ENCODE measurements at places on chromosomes 16 and 17. TPM values are rescaled to one million over a fixed set of nuclear protein-coding genes. Genes with fewer than 3 reads are reported as not detected.

Gene INCA1
- 0.42 TPM for total RNA-seq

GRCh38 chr16:2751577-2752034 is 832 bp upstream of the SRRM2 start:
- DNase-seq = peak; percentile 97

Gene PPP1R27
- total RNA-seq = not detected

- no peak for DNase-seq
These were observed 78.5 kb downstream of the TUBD1 start for GRCh38 chr17:59814276-59814675.

DNA sequence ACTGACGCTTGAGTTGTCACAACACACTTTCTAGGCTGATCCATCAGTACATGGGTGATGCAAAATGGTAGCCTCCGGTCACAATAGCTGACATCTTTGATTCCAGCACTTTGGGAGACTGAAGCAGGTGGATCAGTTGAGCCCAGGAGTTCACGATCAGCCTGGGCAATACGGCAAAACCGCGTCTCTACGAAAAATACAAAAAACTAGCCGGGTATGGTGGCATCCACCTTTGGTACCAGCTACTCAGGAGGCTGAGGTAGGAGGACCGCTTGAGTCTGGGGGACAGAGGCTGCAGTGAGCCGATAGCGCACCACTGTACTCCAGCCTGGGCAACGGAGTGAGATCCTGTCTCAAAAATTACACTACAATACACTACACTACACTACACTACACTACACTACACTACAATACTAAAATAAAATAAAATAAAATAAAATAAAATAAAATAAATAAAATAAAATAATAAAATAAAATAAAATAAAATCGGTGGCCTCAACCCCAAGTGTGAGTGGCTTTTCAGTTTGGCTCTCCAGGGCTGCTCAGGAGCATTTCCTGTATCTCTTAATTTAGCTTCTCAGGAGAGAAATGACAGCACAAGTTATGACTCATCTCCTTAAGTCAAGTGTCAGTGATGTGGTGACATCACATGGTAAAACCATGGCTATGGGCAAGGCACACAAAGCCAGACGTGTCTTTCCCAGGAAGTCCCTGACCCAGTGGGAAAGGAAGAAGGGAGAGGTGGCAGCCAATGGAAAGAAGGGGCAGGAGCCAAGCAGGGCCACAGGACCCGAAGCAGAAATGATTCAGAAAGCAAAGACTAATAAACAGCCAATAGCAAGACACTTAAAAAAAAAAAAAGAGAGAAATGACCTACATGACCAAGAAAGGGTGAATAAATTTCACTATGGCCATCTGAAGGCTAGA is 75.3 kb upstream of the TBC1D3K start:
- DNase-seq = no peak

- no peak for DNase-seq
These were observed 221.3 kb upstream of the KCNJ16 start for GRCh38 chr17:69853541-69854224.

- no peak for DNase-seq
These were observed 6.2 kb downstream of the ACSM5 start for GRCh38 chr16:20415541-20415940.

Gene CDT1
- 120 TPM for total RNA-seq

Gene CSNK2A2
- 37.2 TPM for total RNA-seq

Gene ASPHD1
- 24.6 TPM for total RNA-seq

DNA sequence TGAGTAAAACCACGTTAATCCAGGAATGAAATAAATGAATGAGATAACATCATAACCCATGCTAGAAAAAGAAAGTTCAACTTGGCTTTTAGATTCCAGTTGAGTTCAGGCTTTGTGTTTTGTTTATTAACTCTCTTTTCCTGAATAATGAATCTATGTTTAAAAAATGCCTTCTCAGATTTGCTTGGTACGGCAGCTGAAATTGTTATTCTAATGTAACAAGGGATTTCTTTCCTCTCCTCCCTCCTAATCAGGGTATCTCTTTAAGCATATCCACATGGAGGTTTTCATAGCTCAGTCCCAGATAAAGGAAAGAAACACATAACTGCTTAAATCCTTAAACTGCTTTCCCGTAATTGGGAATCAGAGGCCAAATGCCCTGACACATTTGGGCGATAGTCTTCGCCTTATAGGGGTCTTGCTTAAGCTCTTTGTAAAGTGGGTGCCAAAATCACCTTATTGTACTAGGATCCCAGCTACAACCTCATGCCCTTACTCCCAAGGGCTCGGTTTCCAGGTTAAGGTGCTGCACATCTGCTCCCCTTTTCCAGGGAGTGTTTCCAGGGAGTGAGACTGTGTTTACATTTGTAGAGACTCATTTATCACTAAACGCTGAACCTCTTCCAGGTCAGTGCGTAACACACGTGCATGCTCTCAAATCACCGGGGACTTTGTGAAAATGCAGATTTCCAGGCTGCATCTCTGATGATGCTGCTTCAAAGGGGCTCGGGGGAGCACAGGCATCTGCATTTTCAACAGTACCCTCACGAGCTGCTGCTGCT is 142.8 kb upstream of the FOXF1 start:
- no peak for DNase-seq

DNA sequence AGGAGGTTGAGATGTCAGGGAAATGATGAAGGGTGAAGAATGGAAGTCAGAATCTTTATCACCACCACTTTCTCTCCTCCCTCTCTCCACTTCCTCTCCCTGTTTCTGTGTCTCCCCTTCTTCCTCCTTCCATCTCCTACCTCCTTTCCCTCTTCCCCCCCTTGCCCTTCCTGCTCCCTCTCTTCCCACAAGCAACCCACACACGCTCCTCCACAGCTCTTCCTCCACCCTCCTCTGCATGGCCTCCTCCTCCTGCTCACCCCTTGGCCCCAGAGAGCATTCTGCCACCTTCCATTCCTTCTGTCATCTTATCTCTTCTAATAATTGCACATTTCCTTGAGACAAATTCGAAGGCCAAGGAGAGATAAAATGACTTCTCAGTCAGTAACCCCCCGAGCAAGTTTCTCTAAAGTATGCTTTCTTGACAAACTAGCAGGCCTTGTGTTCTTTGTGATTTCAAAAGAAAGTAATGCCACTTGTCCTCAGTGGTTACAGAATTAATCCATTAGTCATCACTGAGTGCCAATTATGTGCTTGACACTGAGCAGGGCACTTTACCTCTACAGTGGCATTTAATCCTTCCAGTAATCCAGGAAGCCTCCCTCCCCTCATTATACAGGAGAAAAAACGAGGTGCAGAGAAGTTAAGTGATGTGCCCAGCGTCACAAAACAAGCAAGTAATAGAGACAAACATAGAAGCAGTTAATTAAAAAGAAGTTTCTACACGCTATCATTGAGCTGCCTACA is 72.3 kb upstream of the CCL1 start:
- DNase-seq = no peak

DNA sequence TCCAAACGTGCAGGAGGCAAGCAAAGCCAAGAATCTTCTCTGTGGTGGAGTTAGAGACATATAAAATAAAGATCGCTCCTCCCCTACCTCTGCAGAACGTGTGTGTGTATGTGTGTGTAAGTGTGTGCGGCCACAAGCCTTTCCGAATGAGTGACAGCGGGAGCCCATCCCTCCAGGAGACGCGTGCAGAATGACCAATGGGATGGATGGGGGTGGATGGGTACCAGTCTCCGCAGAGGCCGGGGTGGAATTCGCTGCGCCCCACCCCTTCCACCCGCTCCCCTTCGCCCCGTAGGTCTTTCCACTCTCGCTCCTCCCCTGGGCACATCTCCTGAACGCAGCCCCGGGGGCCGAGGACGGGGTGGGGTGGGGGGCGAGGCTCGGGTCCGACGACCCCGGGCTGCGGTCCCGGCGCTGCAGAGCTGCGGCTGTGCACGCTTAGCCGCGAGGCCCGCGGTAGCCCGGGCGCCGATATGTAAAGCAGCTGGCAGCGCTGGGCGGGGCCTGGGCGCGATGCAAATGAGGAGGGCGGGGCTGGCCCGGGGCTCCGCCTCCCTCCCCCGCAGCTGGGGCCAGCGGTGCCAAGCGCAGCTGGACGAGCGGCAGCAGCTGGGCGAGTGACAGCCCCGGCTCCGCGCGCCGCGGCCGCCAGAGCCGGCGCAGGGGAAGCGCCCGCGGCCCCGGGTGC is at the start of gene PRKCB:
TSS of gene PRKCB (plus strand) at position 594 of the 688 bp plus-strand sequence.
- DNase-seq = peak; percentile 97

DNA sequence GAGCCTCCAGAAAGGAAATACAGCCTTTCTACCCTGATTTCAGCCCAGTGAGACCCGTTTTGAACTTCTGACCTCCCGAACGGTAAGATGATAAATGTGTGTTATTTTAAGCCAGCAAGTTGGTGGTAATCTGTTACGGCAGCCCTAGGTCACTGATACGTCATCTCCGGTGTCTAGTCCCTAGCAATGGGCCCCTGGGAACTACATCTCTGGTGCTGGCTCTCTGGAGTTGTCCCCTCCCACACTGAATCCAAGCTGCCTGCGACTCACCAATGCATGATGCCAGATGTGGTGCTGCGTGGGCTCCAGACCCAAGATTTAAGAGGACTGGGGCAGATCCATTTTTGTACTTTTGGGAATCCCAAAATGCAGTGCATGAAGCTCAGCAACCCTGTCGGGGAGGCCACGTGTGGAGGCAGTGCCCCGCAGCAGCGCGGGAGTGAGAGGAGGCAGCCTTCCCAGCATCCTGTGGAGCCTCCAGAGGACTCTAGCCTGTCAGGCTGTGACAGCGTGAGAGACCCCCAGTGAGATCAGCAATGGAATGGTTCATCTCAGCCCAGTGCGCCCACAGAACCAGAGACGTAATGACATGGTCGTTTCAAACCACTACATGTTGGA is 43.6 kb upstream of the USP7 start:
- peak; percentile 10 for DNase-seq

DNA sequence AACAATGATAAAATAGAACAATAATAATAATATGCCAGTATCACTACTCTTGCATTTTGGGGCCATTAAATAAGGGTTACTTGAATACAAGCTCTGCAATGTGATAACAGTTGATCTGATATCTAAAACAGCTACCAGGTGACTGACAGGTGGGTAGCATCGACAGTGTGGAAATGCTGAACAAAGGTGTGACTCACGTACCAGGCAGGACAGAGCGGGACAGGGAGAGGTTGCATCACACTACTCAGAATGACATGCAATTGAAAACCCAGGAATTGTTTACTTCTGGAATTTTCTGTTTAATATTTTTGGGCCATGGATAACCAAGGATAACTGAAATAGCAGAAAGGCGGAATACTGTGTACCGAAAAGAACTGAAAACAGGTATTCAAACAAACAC is 15.8 kb upstream of the ZNF19 start:
- DNase-seq = no peak

Gene FOXN1
- not detected for total RNA-seq

GRCh38 chr16:84341528-84342295 is 26.6 kb upstream of the ATP2C2 start:
- no peak for DNase-seq

Gene METTL16
- 31.6 TPM for total RNA-seq

Gene TP53TG3
- total RNA-seq = not detected

Gene AFMID
- total RNA-seq = 36.4 TPM

- DNase-seq = peak; percentile 93
These were observed at the start of gene CNTNAP1 for GRCh38 chr17:42681976-42682721. Gene CNTNAP1, plus strand, starts transcription at chr17:42682531. Its CDS starts 299 bp downstream, at chr17:42682830.

- peak; percentile 65 for DNase-seq
These were observed 115.0 kb downstream of the MGAT5B start for GRCh38 chr17:76983075-76983775.

- no peak for DNase-seq
These were observed 26.6 kb upstream of the NLRP1 start for GRCh38 chr17:5610956-5611355.

Gene NECAB2
- total RNA-seq = 1.2 TPM

Gene HASPIN
- total RNA-seq = 39.1 TPM

DNA sequence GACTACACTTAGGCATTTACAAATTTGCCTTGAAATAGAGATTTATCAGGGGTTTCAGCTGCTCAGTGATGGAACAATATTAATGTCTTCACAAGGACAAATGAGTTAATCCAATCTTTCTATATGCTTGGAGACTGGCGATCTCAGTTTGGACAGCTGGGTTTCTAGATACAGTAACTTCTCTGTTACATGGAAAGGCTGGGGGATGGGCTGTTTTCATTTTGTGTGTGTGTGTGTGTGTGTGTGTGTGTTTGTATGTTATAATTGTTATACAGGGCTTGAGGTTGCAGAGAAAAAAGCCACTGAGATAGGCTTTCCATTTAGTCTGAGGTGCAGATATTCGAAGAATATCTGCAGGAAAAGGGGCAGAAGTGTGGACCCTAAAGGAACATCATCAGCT is 359.3 kb upstream of the SALL1 start:
- DNase-seq = no peak

Gene DHRS7C
- total RNA-seq = not detected

Gene YBX2
- total RNA-seq = 12.2 TPM

DNA sequence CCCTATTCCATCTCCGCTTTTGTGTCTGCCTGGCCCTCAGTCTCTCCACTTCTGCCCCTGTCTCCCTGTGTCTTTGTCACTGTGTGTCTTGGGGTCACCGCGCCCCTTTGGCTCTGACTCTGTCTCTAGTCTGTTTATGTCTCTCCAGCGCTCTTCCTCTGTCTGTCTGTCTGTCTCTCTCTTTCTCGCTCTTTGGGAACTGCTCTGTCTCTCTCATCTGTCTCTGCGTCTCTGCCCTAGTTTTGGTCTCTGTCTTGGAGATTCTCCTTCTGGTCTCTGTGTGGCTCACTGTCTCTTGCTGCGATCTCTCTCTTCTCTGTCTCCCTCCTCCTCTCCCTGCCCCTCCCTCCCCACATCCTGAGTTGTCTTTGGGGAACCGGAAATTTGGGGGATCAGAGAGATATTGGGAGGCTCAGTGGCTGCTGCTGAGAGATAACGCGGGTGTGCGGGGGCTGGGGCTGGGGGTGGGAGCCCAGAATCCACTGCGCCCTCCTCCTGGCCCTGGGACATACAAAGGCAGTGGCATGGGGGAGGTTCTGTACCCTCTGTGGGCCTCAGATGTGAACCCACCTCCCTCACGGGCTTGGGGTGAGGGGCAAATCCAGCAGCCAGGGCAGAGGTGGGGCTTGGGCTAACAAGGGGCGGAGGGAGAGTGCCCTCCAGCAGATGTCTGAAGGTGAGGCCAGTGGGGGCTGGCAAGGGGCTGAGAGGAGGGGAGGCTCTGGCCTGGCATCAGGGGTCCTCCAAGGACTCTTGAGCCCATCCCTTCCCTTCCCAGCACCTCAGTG is 24.4 kb downstream of the LAT start:
- DNase-seq = peak; percentile 38

DNA sequence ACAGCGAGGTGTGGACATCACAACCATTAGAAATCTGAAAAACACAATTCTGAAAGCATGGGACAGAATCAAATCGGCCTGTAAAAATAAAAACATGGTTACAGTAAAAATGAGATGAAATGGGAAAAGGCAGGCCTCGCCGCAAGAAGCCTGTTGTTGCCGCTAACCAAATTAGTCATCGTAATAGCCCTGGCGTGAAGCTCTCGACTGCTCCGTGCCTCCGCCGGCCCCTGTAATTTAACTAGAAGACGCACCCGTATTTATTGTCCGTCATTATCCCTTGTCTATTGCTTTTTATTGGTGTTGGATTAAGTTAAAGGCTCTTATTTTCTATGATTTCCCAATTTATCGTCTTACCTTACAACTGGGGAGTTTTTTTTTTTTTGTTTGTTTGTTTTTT is 334.6 kb upstream of the EEF2KMT start:
- DNase-seq = no peak

All from H7 (cell line).